Stomach (tissue), 19 donors: ENCODE measurements at places on chromosomes 1 and 21. TPM values are rescaled to one million over a fixed set of nuclear protein-coding genes. Genes with fewer than 3 reads are reported as not detected.

Gene KRTAP12-2
- total RNA-seq: not detected

Gene MROH7
- total RNA-seq: 15.1 TPM

Gene ZNF648
- total RNA-seq: not detected

Gene IPO9
- total RNA-seq: 10.7 TPM

Gene IKBKE
- 7.5 TPM for total RNA-seq

Gene C1orf105
- total RNA-seq: not detected

Gene PRDX1
- total RNA-seq: 187 TPM

Gene LHX8
- not detected for total RNA-seq

Gene PPIAL4G
- not detected for total RNA-seq

Gene CRNN
- total RNA-seq: not detected

Gene TSPAN1
- total RNA-seq: 106 TPM

- no peak for DNase-seq
Observed at GRCh38 chr21:20998886-20999285, 677 bp downstream of the NCAM2 start.

GRCh38 chr1:222583079-222583478 is 6.7 kb downstream of the TAF1A start:
- no peak for DNase-seq

DNA sequence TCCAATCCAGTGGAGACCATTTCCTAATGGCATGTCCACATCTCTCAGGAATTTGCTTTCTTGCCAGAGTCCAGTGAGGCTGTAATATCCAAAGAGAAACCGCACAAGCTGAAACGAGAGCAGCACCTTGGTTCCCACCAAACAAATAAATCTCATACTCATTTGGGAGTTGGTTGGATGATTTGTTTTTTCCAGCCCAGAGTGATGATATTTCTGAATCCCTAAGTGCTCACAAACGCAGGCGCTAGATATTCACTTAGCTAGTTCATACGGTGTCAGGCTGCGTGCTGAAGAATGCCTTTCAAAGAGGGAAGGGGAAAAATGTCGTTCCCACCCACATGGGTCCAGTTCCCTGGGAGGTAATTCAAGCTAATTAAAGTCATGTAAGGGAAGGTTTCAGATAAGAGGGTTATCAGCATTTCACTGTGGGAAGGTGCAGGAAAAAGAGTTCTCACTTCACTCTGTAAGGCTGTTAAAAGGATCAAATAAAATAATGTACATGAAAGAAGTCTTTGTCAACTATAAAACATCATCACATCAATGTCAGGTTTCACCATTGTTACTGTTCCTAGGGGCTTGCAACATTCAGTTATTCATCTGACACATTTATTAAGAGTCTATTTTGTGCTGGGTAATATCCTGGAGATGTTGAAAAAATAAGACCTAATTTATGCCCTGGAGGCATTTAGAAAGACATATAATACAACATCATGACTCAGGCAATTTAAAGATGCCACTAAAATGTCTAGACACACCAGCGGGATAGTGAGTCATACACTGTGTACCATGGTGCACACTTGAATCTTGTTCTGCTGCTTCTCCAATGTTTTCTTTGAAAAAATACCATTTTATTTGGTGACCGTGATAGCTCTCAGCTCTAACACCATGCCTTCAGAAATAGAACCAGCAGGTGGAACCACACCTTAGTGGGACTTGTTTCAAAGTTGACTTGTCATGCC is 19.3 kb downstream of the DPT start:
- no peak for DNase-seq

GRCh38 chr1:22932803-22933470 is 39.7 kb downstream of the LACTBL1 start:
- DNase-seq: no peak

GRCh38 chr1:115099693-115100050 is 10.4 kb upstream of the TSPAN2 start:
- no peak for DNase-seq

GRCh38 chr1:222656391-222657155 is 38.7 kb downstream of the MIA3 start:
- no peak for DNase-seq

GRCh38 chr1:68210027-68210426 is 22.3 kb downstream of the WLS start:
- no peak for DNase-seq

DNA sequence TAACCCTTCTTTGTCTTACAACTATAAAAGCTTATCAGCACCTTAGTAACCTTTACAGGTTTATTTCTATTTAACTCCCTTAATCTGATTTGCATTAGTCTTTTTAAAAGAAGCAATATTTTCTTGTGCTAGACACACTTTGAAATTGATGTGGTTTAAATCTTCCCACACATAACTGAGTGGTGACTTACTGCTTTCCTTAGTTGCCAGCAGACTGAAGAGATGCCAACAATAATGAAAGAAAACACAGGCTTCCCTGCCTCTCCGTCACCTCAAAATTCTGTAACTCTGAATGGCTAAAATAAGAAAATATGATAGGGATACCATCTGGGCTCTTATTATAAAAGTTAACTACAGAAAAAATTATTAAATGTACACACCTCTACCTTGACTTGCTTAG is 196.8 kb downstream of the PTBP2 start:
- peak; percentile 7 for DNase-seq

- DNase-seq: no peak
Observed at GRCh38 chr21:42556960-42557359, 43.3 kb downstream of the SLC37A1 start.

DNA sequence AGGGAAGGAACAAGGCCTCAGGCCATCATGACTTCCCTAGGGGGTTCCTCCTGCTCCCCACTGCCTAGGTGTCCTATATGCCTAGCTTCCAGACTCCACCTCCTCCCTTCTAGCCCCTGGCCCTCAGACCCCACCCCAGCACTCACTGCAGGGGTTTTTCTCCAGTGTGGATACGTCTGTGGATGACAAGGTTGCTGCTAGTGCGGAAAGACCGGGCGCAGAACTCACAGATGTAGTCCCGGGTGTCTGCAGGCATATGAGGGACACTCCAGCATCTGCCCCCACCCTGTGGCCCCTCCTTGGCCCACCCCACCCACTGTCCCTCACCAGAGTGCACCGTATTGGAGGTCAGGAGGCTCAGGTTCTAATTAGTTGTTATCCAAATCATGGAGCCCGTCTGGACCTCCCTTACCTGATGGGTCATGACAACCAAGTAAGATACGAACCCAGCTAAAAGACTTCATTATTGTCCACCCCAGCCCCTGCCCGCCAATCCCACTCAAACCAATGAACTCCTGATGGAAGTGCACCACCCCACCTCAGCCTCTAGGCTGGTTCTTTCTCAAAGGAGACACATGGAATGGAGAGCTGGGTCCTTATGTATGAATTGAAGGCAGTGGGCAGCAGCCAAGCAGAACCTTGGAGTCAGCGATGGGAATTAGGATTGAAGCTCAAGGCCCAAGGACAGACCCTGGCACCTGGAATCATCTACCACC is 8.2 kb downstream of the ZNF692 start:
- DNase-seq: no peak

DNA sequence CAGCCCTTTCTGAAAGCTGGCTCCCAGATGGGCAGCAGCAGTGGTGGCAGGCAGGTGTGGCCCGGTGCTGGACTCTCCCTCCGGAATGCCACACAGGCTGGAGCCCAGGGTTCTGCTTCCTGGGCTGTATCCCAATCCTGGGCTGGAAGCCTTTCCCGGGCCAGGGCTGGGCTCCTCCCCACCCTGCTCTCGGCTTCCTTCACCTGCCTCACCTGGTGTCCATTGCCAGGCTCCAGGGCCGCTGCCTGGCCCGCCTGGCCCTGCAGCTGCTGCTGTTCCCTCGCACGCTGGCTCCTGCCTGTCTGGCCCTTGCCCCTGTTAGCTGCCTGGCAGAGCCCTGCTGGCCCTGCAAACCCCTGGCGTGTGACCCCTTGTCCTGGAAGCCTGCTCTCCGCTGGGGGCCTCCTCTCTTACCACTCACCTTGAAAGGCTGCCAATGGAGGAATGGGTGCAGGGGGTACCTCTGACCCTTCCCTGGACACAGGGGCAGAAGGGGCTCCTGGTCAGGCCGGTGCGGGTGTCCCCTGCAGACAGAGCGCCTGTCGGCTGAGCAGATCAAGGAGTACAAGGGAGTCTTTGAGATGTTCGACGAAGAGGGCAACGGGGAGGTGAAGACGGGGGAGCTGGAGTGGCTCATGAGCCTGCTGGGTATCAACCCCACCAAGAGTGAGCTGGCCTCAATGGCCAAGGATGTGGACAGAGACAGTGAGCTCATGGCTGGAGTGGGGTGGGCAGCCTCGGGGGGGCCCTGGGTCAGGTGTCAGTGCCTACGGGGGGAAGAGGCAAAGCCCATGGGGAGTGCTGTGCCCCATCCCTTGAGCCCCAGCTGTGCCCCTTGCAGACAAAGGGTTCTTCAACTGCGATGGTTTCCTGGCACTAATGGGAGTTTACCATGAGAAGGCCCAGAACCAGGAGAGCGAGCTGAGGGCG is 1.1 kb downstream of the CALML6 start:
- peak; percentile 26 for DNase-seq

DNA sequence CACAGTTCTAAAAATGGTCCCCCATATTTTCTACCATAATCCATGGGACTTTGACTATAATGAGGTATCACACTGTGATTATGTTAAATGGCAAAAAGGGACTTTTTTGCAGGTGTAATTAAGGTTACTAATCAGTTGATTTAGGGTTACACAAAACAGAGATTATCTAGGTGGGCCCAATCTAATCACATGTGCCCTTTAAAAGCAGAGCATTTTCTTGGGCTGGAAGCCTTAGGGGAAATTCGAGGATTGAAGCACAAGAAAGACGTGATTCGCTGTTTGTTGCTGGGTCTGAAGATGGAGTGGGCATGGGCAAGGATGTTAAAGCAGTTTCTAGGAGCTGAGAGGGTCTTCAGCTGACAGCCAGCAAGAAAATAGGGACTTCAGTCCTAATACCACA is 13.4 kb downstream of the RAVER2 start:
- no peak for DNase-seq

GRCh38 chr1:27395441-27396195 is 3.2 kb downstream of the GPR3 start:
- DNase-seq: peak; percentile 90

DNA sequence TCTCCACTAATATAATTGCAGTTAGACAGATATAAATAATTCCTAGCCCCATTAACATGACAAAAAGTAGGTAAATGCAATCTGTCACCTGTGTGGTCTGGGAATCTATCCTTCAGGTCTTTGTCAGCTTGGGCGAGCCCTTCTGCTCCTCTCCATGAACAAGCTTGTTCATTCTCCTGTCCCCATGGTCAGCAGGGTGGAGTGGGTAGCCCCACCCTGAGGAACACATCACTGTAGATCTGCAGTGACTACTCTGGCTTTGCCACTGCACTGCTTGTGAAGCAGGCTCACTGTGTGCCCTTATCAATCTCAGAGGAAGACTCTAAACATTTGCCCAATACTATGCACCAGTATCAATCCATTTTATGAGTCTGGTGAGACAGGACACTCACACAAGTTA is 279.0 kb downstream of the MATN1 start:
- DNase-seq: no peak

- no peak for DNase-seq
Observed at GRCh38 chr1:18903291-18903756, 969 bp upstream of the ALDH4A1 start.

DNA sequence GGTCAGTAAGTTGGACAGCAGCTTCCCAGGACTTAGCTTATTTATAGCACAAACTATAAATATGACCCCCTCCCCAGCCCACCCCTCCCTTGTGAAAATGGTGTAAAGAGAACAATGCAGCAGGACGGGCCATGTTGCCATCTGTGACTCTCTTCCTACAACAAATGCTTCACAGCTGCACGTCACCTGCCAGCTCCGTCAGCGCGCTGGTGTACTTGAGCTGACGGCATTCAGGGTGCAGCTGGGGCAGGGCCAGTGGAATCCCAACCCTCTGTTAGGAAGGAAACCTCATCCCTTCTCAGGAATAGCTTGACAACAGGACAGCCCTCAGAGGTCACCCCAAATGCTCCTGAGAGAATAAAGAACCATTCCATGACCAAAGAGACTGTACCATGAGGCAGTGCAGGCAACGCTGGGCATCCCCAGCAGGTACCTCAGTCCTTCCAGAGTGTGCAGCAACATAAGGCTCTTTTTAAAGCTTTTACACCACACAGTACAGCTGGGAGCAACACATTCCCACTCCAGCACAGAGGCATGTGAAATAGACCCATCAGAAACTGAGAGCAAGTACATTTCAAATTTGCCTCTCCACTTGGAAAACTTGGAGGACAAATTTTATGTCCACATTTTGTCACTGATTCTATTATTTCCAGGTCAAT is 85.0 kb downstream of the ATP1A1 start:
- no peak for DNase-seq

GRCh38 chr1:98422816-98423215 is 238.7 kb upstream of the SNX7 start:
- no peak for DNase-seq

- peak; percentile 66 for DNase-seq
Observed at GRCh38 chr1:164611754-164612642, 53.0 kb downstream of the PBX1 start.

GRCh38 chr1:27391511-27392095 is 819 bp upstream of the GPR3 start:
- DNase-seq: peak; percentile 46

DNA sequence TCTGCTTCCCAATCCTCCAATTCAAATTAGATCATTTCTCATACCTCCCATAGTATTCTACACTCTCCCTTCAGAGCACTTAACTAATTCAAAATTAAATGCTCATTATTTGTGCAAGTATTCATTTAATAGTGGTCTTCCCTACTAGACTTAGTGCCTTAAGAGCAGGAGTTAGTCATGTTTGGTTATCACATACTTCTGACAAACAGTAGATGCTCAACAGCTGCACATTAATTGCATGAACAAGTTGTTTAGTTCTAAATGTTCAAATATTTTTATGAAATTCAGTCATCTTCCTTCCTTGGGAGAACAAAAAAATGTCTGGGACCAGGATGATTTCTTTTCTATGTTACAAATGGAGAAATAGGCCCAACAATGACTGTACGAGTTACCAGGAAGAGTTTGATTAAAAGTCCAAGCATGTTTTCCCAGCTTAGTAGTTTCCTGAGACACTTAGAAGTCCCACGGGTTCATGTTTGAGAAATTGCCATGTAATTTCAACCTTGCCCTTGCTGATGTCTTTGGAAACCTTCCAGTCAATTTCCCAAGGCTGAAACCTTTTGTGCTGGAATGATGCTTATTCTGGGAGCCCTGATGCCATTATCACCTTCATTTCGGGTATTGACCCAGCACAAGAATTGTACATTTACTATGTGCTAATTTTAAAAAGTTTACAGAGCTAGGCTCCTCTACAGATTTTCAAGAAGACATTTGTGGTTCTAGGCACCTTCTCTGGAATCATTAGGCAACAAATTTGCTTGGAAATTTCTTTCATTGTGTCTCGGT is 437.9 kb upstream of the PLXNA2 start:
- peak; percentile 5 for DNase-seq

- no peak for DNase-seq
Observed at GRCh38 chr1:247440001-247440620, 17.8 kb downstream of the OR2B11 start.

- DNase-seq: no peak
Observed at GRCh38 chr1:117579221-117579906, 26.5 kb upstream of the TENT5C start.
